ENCODE measurements at places on chromosomes 4 and X. TPM values are rescaled to one million over a fixed set of nuclear protein-coding genes. Genes with fewer than 3 reads are reported as not detected.

The SYP gene
- total RNA-seq: 1.1 TPM

The GAK gene
- 36.6 TPM for total RNA-seq

- no peak for DNase-seq
Observed at GRCh38 chr4:151475035-151475714, 66.2 kb downstream of the FHIP1A start.

- no peak for DNase-seq
Observed at GRCh38 chr4:2352729-2353221, 65.7 kb downstream of the ZFYVE28 start.

DNA sequence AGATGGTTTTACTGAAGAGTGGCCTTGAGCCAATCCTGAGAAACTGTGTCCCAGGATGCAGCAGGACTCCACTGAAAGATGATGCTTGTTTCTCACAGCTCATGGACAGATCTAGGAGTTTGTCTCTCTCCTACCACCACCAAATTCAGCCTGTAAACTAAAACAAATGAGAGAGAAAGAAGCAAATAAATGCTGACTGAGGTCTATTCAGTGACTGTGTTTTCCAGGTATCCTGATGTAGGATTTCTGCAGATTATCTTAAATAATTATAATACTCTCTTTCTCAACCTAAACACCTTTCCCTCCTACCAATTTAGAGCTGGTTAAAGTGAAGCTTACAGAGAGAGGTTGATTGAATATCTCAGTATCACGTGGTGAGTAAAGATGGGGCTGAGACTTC, 599.6 kb upstream of the LCORL start:
- DNase-seq: no peak

Data from heart left ventricle (tissue), 16 donors.